Stimulated activated CD4-positive, alpha-beta T cell treated with anti-CD3 and anti-CD28 coated beads, Interleukin-1b, Interleukin-23, amount 100 ng/mL, for 4 hours (primary cell): ENCODE measurements at places on chromosomes 3 and 15.

DNA sequence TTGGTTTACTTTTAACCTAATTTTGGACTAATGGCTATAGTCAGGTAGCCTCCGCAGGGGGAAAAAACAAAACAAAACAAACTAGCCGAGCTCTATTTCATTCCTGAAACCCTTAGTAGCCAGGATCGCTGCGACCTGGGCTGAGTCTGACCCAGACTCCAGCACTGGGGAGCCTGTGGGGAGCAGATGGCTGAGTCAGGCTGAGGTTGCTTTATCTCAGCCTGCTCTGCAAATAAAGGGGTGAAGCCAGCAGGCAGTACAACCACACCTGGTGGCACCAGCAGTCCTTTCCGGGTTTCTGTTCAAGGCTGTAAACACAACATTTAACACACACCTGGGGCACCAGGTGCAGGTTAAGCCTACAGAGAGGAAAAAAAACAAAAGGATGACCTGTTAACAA is 27.3 kb downstream of the ABHD2 start:
- DNase-seq: no peak

- no peak for DNase-seq
These were observed 18.7 kb downstream of the NFKBIZ start for GRCh38 chr3:101867996-101868395.

GRCh38 chr15:45391746-45392583 is 13.6 kb upstream of the GATM start:
- no peak for DNase-seq

DNA sequence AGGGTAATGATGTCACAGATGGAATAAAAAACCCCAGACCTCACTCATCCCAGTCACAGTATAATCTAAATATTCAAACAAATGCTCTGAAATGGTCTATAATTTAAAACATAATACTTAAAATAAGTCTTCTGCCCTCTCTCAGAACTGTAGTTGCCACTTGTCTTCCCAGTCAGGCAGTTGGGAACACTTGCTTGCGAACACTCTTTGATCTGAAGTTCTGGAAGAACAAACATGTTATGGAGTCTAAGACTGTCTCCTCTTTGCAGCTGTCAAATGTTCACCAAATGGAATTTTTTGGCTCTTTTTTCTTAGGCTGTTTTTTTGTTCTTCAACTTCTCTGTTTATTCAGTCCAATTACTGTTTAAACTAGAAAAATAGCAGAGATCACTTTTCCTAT is 711.1 kb upstream of the GOLIM4 start:
- no peak for DNase-seq

GRCh38 chr15:37929238-37929637 is 5.2 kb upstream of the TMCO5A start:
- DNase-seq: no peak

DNA sequence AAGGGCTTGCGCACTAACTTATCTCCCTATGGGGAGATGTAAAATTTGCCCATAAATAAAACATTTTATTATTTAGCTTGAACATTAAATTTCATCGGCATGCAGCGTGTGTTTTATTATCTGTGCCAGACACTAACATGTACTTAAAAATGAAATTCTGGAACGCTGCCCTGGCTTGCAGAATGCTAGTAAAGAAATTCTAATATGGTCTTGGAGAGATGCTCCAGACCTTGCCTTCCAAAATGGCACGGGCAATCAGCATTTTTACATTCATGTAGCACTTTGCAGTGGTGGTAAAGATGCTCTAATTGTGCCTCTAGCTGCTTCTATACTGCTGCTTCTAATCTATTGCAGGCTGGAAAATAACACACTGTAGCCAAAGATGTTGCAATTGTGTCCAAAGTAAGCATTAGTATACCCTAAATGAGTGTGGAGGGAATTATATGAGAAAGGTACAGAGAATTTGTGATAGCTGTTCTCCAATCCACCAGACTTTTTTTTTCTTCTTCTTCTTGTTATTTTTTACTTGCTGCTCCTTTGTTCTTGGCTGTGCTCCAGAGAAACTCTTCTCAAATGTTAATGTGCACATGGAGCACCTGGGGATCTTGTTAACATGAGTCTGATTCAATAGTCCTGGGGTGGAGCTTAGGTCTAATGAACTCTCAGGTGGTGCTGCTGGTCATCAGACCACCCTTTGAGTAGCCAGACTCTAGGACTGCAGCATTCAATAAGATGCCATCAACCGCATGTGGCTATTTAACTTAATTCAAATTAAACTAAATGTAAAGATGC is 47.3 kb downstream of the CRABP1 start:
- no peak for DNase-seq

- no peak for DNase-seq
These were observed 166.4 kb downstream of the ATG7 start for GRCh38 chr3:11438646-11439045.

- no peak for DNase-seq
These were observed 216.3 kb downstream of the SATB1 start for GRCh38 chr3:18208856-18209255.

GRCh38 chr3:192923731-192924130 is 6.1 kb upstream of the MB21D2 start:
- DNase-seq: no peak

DNA sequence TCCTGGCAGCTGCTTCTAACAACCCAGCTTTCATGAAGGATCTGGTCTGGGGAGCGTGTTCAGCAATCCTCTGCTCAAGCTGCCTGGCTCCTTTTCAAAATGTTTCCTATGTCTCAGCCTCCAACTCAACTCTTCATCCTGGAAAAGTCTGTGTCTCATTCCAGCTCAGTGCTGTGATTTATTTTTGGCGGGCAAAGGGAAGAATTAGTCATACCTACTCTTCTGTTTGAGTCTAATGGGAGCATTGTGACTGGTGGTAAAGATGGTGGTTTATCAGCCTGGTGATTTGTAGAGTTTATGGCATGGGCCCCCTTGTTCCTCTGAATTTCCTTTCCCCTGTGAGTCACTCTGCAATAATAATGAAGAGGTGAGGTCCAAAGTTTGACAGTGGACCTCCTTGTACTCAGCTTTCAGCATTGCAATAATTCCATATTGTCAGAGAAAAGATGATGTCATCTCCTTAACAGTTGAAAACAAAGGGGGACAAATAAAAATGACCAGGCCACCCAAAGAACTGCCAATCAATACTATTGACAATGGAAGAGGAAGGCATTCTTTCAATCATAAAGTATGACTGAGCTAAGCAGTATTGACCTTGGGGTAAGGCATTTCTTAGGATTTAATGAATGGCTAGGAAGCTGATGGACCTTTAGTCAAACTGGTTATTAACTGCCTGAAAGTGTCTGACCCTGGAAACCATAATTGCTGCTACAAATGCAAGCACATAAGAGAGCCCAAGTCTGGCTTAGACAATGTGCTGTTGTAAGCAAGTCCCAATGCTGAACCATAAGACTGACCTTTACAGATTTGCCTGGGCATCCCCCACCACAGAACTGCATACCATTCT is 204.7 kb upstream of the MCTP2 start:
- DNase-seq: no peak

DNA sequence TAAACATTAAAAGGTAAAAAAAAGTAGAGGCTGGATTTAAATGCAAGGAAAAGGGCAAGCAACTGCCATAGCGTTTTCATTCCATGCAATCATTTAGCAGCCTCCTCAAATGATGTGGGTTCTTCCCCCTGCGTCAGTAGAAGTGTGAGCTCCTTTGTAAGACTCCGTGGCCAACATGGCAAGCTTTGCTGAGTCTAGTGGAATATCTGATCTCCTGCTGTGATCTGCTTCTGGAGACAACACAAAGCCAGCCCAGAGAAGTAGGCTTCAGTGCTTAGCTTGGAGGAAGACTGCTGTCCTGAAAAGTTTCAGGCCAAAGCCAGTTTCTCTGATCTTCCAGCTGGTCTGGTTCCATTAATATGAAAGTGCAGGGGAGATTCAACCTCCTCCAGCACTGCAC is 70.4 kb downstream of the ARPP21 start:
- DNase-seq: no peak

DNA sequence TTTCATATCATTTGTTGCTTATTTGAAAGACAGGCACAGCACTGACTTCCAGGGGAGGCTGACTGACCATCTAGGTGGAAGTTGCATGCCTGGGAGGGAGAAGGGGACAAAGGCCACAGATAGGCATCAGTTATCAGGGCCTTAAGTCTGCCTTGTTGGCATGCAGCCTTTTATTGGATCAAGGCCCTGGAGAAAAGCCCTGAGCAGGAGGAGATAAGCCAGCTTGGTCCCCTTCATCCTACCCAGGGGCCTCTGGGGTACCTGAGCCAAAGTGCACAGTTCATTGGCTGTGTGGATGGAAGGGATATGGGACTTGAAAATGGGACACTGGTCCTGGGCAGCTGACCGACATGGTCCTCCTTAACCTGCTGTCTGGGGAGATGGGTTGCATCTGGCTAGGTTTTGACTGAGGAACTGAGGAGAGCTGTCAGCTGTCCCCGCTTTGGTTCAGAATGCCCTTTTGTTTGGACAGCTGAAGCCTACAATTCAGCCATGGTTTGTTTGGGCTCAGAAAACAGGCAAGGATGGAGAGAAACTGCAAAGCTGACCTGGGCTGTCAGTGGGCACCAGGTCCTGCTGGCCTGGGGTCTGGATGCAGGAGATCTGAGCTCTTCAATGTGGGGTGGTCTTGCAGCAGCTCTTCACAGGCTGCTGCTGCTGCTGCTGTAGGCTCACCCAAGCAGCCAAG is 60.0 kb downstream of the FLNB start:
- no peak for DNase-seq

DNA sequence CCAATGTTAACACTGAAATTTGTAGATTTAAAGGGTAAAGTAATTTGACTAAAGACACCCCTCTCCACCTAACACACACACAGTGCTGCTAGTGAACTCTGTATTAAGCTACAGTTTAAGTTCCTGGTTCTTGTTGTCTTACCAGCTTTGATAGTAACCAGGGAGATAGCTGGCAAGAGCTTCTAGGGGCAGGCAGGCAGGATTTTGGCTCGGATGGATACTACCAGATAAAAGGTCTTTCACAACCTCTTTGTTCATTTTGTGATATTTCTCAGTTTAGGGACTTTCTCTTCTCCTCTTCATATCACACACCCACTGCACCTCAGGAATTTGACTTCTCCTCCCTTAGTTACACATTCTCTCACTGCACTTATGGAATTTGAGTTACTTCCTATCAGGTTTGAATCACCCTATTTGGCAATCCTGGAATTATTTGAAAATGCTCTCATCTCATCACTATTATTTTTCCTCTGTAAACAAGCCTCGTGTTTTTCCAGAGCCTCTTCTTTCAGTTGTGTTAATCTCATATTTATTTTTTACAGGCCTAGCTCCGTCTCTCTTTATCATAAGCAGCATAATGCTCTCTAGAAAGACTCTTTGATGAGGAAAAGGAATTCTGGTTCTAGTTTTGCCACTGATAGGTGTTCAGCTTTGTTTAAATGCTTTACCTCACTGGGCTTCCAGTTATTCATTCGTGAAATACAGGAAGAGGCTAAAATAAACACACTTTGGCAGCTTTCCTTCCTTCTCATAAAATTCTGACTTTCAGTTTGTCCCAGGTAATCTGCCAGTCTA is 23.0 kb upstream of the CLDN1 start:
- no peak for DNase-seq

- no peak for DNase-seq
These were observed 131.6 kb downstream of the TUSC7 start for GRCh38 chr3:116841003-116841735.

- DNase-seq: no peak
These were observed 89.7 kb upstream of the COL8A1 start for GRCh38 chr3:99548674-99549073.

GRCh38 chr15:23616536-23616935 is 31.1 kb downstream of the MAGEL2 start:
- no peak for DNase-seq

- DNase-seq: no peak
These were observed 168.1 kb downstream of the XXYLT1 start for GRCh38 chr3:195102609-195103467.

DNA sequence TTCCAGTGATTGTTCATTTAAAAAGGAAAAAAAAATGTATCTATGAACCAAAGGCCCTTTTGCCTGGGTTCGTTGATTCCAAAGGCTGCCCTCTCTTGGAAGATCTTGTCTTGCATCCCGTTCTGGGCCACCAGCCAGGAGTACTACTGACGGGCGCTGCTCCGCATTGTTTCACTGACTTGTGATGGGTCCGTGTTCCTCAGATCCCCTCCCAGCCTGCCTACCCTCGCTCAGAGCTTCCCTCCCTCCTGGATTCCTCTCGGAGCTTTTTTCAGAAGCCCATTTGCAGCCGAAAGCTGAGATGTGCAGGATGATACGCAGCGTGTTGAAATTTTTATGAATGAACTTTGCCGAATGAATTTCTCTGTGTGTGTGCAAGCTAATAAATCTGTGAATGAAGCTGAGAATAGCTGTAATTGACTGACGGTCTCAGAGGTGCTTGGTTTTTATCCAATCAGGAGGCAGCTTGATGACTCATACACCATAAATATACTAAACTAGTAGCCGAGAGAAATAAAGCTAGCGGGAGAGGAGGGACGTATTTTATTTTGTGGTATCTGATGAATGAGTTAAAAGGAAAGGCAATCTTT is at the start of gene SHC4:
TSS of gene SHC4 (minus strand) at position 396 of the 590 bp plus-strand sequence. CDS start 904 bp downstream, outside the sequence.
- no peak for DNase-seq

DNA sequence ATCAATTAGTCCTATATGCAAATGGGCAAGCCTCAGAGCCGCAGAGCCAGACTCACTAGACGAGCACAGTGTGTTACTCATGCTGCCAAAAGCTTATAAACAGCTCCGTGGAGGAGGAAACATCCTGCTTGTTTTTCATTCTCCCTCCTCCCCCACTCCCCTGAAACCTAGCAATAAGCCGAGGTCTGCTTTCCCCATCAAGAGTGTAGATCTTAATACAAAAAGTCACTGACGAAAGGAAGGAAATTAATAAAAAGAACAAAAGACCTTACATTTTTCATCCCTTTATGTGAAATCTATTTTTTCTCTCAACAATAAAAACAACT is 88.5 kb downstream of the XXYLT1 start:
- DNase-seq: no peak

GRCh38 chr3:186109897-186110803 is 1.3 kb upstream of the ETV5 start:
- no peak for DNase-seq

GRCh38 chr3:183252973-183253527 is at the start of gene B3GNT5:
Gene B3GNT5, plus strand, starts transcription at chr3:183253253. Its CDS starts 16,546 bp downstream, at chr3:183269799.
- DNase-seq: peak; percentile 52

DNA sequence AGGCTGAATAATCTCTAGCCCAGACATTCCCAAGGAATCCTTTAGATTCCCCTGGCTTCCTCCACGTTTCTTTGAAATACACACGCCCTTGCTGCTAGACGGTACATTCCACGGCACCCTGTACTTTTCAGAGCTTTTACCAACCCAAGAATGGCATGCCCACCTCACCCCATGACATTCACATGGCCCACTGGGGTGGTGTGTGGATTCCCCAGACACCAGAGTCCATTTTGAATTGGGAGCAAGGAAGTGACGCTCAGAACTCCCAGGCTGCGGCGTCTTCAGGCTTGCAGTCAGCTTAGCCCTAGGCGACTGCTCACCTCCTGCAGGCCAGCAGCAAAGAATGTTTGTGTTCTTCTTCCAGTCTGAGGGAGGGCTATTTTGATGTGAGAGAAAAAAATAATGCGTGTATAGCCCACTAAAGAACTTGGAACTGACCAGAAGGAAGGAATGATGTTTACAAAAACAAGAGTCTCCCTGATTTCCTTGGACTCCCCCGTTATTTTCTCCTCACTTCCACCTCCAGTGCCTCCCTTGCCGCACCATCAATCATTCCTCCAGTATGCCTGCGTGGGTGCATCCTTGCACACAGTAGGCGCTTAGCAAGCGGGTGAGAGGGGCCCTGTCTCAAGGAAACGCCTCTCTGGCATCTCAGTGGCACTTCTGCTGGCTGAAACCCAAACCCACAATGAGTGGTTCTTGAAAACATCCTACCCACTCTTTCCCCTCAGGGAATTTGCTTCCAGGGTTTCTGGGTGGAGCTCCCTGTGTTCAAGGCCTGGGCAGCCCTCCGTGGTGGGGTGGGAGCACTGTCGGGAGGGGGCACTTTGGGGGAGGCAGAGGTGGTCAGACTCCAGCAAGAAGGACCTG is 59.9 kb downstream of the SMAD6 start:
- no peak for DNase-seq
